ENCODE measurements at places on chromosomes 7 and 10.

- no peak for DNase-seq
Measured at GRCh38 chr10:43855667-43856210, 207.1 kb upstream of the ZNF32 start.

DNA sequence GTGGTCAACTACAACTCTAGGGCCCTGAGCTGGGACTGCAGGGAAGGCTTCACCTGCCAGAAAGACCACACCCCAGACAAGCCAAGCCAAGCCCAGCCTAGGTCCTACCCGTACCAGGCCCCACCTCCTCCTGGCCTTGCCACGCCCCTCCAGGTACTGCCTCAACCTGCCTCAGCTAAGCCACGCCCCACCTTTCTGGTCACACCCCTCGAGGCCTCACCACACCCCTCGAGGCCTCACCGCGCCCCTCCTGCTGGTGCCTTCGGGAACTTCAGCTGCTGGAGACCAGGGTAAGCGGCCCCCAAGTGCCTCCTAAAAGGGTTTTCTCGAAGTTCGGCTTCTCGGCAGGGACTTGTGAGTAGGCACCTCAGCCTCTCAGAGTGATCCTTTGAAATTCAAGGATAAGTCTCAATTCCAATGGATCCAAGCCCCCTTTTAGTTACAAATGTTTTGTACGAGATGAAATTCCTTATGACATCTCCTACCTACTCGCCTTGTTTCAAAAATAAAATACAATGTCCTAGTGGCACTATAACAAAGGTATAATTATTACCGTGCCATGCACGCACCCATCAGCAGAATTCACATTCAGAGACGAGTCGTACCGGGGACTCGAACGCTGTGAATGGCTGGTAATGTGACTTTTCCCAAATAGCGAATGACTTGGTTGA lies 171.2 kb downstream of the ARHGAP21 start:
- no peak for DNase-seq

GRCh38 chr10:30755441-30755953 lies 125.9 kb upstream of the LYZL2 start:
- DNase-seq: no peak

- DNase-seq: peak; percentile 62
Measured at GRCh38 chr10:22333167-22333974, 11.9 kb upstream of the SPAG6 start.

DNA sequence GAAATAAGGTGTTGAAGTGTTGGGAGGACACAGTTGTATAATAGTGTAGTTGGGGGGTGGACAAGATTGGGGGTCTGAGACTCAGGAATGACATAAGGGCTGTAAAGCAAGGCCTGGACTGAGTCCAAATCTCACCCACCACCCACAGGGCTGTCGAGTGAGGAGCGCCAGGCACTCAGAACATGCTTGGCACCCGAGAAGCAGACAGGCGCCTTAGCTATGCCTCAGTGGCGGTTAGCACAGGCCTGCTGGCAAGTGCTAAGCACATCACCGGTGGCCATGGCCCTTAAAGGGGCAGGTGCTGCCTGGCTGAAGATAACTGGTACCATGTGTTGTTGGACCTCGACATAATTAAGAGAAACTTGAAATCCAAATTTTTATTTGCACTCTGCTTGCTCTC lies 90.7 kb downstream of the COL13A1 start:
- no peak for DNase-seq

- no peak for DNase-seq
Measured at GRCh38 chr10:60299961-60300883, 89.5 kb downstream of the ANK3 start.

DNA sequence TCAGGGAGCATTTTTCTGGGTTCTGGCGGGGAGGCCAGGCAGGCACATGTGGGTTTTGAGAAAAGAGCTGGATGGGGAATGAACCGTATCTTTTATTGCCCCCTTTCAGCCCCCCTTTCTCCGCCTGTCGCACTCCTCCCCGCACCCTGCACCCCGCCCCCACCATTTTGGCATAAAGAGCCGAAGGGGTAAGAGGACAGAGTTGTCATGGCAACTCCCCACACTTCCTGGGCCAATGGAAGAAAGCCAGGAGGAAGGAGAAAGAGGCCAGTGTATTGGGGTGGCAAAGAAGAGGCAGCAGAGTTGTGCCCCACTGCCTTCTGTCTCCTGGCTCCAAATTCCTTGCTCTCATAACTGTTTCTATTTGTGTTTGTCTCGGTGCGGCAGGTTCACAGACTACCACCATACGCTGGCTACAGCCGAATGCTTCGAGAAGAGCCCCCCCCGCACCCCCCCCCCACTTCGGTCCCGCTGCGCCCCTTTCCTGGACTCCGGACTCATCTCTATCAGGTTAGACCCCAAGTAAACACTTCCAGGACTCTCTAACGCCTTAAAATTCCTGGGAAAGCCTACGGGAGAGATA lies 3.4 kb downstream of the KCNIP2 start:
- DNase-seq: peak; percentile 54

- DNase-seq: no peak
Measured at GRCh38 chr7:72032934-72033333, 379.2 kb downstream of the CALN1 start.

DNA sequence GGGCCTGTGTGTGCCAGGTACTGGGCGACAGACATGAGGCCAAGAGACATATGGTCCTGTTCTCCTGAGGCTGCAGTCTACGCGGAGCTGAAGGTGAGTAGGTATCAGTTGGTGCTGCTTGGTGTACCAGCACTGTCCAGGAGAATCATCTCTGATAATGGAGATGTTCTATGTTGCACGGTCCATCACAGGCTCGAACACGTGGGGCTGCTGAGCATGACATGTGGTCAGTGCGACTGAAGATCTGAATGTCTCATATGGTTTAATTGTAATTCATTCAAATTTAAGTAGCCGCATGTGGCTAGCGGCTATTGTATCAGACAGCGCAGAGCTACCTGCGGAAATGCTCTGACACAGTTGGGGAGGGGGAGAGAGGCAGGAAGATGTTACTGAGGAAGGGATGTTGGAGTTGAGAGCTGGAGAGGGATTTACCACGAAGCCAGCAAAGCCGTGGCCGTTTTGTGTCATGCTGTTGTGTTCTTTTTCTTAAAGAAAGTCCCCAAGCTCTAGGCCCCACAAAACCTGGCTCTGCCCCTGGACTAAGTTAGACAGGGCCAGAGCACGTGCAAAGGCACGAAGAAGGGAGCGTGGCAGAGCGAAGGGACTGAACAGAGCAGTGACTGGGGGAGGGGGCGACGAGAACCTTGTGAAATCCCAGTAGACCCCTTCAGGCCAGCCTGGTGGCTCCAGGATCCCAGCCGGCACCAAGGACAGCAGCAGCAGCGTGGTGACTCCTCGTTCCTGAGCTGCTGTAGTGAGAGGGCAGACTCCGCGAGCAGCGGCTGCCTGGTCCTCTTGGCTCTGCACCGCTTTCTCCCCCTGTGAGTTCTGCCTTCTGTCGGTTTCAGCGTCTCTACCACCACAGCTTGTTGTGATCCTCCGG lies 20.0 kb downstream of the SMKR1 start:
- no peak for DNase-seq

DNA sequence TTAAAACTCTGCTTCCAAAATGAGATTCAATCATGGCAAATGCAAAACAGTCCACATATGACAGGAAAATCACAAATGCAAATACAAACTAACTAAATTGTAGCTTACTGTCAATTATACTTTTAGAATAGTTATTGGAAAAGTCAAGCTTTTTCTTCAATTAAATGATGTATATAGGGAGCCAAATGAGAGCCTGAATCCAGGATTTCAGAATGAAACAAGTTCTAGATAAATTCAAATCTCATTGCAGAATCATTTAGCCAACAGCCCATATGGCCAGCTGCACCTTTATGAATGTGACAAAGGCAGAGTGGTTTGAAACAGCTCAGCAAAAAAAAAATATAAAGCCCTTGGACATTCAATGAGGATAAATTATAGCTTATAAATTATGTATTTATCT lies 82.2 kb upstream of the SCIN start:
- no peak for DNase-seq

DNA sequence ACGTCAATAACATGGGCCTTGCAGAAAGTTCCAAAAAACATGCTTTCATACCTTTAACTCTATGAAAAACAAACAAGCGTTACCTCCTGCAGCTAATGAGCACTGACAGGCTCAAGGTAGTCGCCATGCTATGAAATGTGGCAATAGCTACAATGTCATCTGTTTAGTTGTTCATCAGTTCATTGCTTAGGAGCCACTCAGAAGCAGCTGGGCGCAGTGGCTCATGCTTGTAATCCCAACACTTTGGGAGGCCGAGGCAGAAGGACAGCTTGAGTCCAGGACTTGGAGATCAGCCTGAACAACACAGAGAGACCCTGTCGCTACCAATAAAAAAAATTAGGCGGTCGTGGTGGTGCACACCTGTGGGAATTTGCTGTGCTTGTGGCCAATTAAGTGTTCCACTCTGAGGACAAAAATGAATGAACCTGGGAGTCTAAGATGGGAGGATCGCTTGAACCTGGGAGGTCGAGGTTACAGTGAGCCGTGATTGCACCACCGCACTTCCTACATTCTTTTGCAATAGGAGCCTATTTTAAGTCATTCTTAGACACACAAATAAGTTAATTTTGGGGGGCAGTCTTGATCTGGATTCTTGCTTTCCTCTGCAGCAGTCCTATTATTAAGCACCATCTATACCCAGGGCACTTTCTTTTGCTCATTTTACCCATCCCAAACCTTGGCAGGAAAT lies 276.2 kb upstream of the KLF14 start:
- no peak for DNase-seq

DNA sequence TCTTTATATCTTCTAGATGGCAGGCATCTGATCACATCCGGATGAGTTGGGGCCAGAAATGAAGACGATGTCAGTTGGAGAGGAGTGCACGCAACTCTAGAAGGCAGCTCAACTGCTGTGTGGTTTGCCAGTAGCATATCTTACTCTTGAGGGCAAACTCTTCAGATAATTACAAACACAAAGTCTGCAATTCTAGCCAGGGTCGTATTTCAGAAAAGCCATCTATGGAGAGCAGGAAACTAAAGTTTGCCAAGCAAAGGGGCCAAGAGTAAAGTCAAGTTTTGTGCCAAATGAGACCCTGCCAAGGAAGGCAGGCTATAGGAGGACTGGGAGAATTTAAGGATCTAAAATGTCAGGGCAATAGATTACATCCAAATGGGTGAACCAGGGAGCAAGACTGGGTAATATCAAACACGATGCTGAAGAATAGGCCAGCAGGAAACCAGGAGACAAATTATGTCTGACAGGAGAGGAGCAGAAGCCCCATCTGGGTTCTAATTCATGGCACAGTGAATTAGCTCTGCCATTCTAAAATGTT lies 312.5 kb upstream of the SEMA3C start:
- DNase-seq: no peak

DNA sequence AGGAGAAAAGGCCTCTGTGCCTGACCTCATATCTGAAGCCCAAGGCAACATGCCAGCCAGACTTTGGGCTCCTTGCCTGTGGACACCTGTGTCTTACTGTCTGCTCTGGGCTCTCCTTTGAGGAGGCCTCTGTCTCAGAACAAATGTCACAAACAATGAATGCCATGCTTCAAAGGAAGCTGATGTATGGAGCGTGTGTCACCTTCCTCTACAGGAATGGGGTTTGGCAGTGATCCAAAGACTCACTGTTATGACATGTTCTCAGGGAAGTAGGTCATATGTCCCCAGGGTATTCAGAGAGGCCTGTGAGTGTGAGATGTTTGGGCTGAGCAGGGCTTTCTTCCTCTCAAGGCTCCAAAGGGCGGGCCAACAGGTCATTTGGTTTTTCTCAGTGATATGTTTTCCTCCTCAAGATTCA lies 38.4 kb downstream of the PTPRE start:
- peak; percentile 23 for DNase-seq

GRCh38 chr10:2165771-2166460 lies 428.6 kb upstream of the ADARB2 start:
- no peak for DNase-seq

- DNase-seq: peak; percentile 29
Measured at GRCh38 chr10:7184660-7185366, 226.0 kb downstream of the SFMBT2 start.

GRCh38 chr10:132707776-132708171 lies 78.2 kb downstream of the NKX6-2 start:
- no peak for DNase-seq

DNA sequence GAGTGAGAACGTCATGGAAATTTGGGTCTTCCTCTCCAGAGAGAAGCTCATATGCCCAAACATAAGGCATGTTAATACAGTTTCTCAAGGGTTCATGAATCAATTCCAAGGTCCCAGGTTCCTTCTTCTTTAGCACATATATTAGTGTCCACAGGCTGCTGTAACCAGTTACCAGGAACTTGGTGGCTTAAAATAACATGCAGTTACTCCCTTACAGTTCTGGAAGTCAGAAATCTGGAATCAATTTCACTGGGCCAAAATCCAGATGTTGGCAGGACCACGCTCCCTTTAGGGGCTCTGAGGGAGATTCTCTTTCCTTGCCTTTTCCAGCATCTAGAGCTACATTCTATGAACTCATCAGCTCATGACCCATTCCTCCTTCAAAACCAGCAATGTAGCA lies 64.8 kb downstream of the MRC1 start:
- no peak for DNase-seq

DNA sequence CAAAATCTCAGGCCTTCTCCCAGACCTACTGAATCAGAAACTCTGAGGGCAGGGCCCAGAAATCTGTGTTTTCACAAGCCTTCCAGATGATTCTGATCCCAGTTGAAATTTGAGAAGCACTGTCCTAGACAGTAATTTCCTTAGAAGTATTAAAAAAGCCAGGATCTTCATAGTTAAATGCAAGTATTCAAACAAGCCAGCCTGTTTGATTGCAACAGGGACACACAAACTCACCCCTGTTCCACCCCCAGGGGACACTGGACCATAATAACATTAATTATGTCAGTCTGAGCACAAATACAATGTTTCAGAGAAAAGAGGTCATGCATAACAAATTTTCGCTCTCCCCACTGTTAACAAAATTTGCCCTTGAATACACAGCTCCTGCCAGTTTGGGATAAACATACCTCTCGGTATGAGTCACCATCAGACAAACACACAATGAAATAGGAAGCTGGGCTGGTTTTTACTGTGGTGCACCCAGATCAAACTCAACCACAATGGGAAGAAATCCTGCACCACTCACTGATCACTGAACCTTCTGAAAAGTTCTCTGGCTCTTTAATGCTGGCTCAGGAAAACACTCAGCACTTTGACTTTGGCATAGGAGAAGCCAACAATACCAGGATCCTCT lies 34.3 kb downstream of the ABLIM1 start:
- no peak for DNase-seq

GRCh38 chr7:99617192-99617781 lies 541 bp downstream of the ZSCAN25 start:
- no peak for DNase-seq

DNA sequence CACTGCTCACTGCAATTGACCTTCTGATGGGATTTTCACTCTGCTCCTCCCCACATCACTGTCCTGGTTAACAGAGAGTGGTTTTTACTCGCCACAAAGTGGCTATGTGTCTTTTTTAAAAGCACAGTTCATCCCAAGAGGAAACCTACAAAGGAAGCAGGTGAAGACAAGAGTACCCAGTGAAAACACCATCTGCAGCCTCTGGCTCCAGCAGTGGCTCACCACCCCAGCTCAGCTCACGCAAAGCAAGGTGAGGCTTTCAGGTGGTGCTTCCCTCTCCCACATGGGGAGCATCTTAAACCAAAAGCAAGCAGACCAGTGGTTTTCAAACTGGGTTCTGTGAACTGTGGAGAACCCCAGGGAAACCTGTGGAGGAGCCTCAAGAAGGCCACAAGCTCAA lies 14.0 kb downstream of the DLG5 start:
- no peak for DNase-seq

GRCh38 chr10:134247-135131 lies 766 bp upstream of the ZMYND11 start:
- peak; percentile 23 for DNase-seq

- no peak for DNase-seq
Measured at GRCh38 chr7:82859106-82859850, 303.4 kb downstream of the PCLO start.

- no peak for DNase-seq
Measured at GRCh38 chr7:108014747-108015682, 12.1 kb upstream of the LAMB1 start.
